OCI-M1 (cell line): ENCODE measurements at places on chromosomes 3 and 15.
A peak's percentile ranks its signal among the peaks of the same experiment; 100 is the strongest.

GRCh38 chr3:58497097-58497496, 5.2 kb downstream of the KCTD6 start:
- no peak for DNase-seq

GRCh38 chr15:90564051-90564450, 34.3 kb downstream of the CRTC3 start:
- no peak for DNase-seq

DNA sequence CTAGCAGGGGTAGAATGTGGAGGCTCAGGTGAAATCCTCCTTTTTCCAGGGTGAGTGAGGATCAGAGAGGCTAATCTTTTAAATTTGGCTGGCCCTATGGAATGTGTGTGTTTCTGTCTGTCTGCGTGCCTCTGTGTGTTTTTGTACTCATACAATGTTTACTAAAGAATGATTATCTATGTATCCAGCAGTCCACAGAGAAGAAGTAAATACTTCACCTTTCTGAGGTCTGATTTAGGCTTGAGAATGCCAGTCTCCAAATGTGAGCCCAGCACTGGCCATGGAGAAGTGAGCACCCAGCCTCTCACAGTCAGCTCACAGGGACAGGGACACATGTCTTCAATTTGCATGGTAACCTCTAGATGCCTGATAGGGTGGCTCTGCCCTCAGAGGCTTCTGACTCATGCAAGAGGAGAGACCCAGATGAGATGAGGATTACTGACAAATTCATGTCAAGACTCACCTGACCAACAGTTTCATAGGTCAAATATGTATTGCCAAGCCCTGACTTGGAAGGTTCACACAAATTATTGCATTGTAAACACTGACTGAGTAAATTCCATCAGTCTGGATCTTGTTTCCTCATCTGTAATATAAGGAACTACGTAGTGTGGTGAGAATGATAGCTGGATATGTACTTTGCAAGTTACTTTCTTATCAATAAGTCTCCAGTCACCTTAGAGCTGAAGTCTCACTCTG, 31.0 kb downstream of the ENTPD3 start:
- DNase-seq, result peak; percentile 54

- DNase-seq, result no peak
Measured at GRCh38 chr3:169110633-169111032, 552.9 kb downstream of the MECOM start.

- DNase-seq, result no peak
Measured at GRCh38 chr3:72152551-72153476, 367.9 kb upstream of the PROK2 start.

DNA sequence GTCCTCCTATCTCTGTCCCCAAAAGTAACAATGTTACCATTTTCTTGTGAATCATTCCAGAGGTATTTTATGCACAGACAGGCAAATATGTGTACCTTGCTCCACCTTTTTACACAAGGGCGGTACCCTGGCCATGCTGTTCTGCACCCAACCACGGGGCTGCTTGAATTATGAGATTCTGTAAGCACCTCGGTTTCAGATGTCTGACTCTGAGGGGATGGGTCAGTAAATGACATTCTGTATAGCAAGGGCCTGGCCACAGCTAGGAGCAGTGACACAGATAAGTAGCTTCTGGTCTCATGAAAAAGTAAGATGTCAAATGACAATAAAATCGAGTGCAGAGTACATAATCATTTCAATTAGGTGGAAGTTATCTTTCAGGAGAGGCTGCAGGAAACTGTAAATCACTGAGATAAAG, 30.4 kb upstream of the FLNB start:
- DNase-seq, result peak; percentile 12

- DNase-seq, result no peak
Measured at GRCh38 chr15:84079885-84080777, 155.4 kb upstream of the GOLGA6L4 start.

GRCh38 chr15:35603301-35603700, 57.3 kb upstream of the DPH6 start:
- no peak for DNase-seq

- DNase-seq, result no peak
Measured at GRCh38 chr3:125052624-125053303, 3.0 kb downstream of the HEG1 start.

- DNase-seq, result no peak
Measured at GRCh38 chr3:38084334-38085310, 45.6 kb downstream of the DLEC1 start.

GRCh38 chr15:25718597-25718996, 144.5 kb downstream of the ATP10A start:
- DNase-seq, result no peak

GRCh38 chr3:178645503-178645902, 109.3 kb downstream of the KCNMB2 start:
- no peak for DNase-seq

GRCh38 chr3:111324645-111325044, 217.4 kb upstream of the CD96 start:
- DNase-seq, result no peak

DNA sequence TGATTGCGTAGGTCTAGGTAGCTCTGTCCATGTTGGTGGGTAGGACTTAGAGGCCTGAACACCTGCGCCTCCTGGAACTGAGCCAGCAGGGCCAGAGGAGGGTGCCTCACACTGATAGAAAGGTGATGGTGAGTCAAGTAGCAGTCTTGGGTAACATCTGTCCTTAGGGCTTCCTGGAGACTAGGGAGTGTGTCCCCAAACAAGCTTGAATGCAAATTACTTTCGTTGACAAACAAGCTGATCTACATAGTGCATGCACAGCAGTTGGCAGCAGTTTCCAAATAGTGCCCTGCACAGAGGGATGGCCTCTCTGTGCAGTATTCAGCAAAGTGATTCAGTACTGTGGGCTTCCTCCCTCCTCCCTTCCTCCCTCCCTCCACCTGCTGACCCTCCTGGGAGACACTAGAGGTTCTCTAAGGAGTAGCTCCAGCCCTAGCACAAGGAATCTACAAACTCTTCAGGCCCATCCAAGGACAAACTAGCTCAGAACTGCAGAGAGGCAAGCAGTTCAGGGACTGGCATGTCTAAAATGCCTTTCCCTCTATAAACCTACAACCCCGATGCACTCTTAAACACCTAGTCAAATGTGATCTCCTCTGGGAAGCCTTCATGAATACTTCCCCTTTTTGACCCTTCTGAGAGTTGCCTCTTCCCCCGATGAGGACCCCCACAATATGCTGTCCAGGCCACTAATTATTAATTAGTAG, 61.0 kb downstream of the TLE3 start:
- no peak for DNase-seq

DNA sequence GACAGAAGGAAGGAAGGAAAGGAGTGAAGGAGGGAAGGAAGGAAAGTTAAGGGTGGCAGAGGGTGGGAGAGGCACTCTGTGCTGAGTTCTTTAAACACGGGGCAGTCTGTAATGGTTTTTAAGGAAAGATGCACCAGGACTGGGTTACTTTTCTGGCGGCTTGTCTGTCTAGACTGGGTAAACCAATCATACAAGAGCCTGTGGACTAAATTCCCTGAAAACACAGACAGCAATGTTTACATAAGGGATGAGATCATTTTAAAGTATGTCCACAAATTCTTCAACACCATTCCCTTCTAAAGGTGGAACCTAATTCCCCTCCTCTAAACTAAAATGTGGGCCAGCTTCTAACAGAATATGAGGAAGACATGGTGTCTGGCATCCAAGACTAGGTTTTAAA, 235.5 kb upstream of the IGF1R start:
- DNase-seq, result no peak

- DNase-seq, result no peak
Measured at GRCh38 chr3:126393563-126393962, 1.1 kb upstream of the CFAP100 start.

DNA sequence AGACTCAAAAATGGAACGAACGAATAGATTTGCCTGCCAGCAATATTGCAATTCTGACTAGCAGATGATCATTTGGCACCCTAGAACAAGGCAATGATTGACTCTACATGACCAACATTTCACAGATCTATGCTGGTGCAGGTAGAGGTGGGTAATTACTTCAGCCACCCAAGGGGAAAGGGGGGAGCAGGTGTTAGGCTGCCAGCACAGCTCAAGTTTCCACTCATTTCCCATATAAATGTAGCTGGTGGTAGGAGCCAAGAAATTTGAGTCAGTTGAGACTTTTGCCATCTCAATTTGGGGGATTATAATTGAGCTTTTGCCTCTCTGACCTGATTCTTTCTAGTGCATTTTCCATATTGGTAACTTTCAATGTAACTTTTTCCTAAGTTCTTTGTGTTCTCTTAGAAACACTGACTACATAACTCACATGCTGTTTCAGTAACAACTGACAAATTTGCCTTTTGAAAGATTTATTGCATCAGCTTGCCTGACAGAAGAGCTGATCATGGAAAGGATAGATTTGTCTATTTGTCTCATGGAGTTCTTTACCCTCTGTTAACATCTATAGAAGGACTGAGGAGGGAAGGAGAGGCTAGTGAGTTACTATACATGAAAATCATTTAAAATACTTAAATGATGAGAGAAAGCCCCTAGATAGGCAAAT, 902.5 kb downstream of the ZPLD1 start:
- no peak for DNase-seq

DNA sequence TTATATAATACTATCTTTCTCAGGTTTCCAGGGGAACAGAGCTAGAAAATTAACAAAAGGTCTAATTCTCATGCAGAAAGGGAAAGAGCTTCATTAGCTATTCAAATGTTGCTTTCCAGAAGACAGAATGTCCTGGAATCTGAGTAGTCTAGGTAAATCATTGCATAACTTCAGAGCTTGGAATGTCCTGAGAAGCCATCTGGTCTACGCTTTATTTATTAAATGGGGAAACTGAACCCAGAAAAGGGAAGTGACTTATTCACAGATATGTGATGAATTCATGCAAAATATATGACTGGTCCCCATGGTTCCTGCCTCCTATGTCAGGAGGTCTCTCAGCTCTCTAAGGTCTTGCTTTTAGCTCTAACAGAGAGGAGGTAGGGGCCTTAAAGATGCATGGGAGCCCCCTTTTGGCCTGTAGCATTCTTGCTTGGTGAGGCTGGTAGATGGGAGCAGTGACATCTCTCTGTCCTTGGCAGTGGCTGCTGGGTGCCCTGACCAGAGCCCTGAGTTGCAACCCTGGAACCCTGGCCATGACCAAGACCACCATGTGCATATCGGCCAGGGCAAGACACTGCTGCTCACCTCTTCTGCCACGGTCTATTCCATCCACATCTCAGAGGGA, 99.2 kb downstream of the CEMIP start:
- no peak for DNase-seq

- peak; percentile 80 for DNase-seq
Measured at GRCh38 chr3:65758876-65759598, 279.7 kb downstream of the MAGI1 start.

GRCh38 chr3:127336101-127336500, 48.3 kb upstream of the PRR20G start:
- no peak for DNase-seq

DNA sequence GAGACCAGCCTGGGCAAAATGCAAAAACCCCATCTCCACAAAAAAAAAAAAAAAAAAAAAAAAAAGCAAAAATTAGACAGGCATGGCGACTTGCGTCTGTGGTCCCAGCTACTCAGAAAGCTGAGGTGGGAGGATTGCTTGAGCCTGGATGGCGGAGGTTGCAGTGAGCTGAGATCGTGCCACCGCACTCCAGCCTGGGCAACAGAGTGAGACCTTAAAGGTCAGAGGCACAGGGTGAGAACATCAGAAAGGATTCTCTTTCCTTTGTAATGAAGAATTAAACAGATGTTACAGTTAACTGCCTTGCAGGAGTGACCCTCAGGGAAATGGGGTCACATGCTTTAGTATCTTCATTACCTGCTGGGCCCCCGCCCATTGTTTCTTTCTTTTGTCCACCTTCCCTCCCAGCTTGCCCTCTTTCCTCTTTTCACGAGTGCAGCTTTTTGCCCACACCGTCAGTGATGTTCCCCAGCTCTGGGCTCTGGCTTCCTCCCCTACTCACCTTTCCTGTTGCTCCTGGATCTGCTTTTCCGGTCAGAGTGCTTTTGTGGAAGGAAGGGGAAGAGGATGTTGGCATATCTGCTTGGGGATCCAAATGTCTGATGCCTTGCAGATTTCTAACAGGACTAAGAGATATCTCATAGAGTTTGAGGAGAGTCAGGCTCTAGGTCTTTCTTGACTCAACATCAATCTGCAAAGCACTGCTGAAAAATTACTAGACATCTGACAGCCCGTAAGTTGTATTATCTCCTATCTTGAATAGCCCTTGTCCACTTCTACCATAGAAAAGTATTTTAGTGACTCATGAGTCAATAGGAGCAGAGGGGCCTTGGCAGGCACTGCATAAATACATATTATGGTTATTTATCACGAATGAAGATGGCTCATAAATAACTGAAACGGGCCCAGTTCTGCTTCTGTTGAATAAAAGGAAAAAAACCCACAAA, 35.6 kb upstream of the NDUFB4 start:
- no peak for DNase-seq

GRCh38 chr3:177835917-177836316, 638.6 kb upstream of the TBL1XR1 start:
- DNase-seq, result peak; percentile 49

- DNase-seq, result no peak
Measured at GRCh38 chr3:194756791-194757325, 71.2 kb downstream of the FAM43A start.

DNA sequence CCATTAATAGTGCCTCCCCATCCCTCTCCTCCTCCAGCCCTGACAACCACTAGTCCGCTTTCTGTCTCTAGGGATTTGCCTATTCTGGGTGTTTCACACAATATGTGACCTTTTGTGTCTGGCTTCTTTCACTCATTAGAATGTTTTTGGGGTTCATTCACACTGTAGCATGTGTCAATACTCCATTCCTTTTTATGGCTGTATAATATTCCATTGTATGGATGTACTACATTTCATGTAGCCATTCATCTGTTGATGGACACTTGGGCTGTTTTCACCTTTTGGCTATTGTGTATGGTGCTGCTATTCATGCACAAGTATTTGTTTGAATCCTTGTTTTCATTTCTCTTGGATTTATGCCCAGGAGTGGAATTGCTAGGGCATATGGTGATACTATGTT, 16.5 kb downstream of the GRK7 start:
- DNase-seq, result no peak

- no peak for DNase-seq
Measured at GRCh38 chr3:185046164-185046515, 106.7 kb downstream of the C3orf70 start.

GRCh38 chr3:127296959-127297358, 9.1 kb upstream of the PRR20G start:
- no peak for DNase-seq

DNA sequence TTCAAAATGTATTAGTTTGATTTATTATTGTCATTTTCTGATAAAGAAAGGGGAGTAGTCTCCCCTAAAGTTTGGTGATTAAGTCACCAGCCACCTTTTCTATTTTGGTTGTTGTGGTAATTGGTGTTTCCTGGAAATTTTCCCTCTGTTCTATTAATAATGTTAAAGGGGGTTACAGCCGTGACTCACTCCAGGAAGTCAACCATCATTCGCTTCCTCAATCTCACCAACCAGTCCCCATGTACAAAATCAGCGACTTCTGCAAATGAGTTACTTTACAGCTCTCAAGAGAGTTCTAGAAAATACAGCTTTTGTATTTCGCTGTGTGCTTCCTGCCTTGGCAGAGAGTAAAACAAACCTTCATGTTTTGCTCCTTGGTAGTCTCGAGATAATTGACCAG, 285.1 kb downstream of the LPP start:
- DNase-seq, result peak; percentile 4
